ENCODE measurements at places on chromosomes 4 and X. TPM values are rescaled to one million over a fixed set of nuclear protein-coding genes. Genes with fewer than 3 reads are reported as not detected.

- H3K27ac ChIP-seq = no peak overlapping the region
- no peak for DNase-seq
- H3K4me1 ChIP-seq = no peaks in the 10 kb centered on the region
- no peaks in the 10 kb centered on the region for H3K36me3 ChIP-seq
Measured at GRCh38 chr4:48247142-48247877, 22.3 kb downstream of the TEC start.

The SORCS2 gene
- total RNA-seq = 1.2 TPM

- no peak for DNase-seq
- H3K27me3 ChIP-seq = no peaks in the 10 kb centered on the region
- no peak overlapping the region for H3K4me3 ChIP-seq
- H3K36me3 ChIP-seq = no peaks in the 10 kb centered on the region
- no peak overlapping the region for H3K27ac ChIP-seq
Measured at GRCh38 chrX:2311501-2311900, 189.3 kb downstream of the DHRSX start.

- DNase-seq = no peak
- H3K27ac ChIP-seq = no peak overlapping the region
- no peaks in the 10 kb centered on the region for H3K4me1 ChIP-seq
- H3K27me3 ChIP-seq = no peaks in the 10 kb centered on the region
- no peak overlapping the region for H3K4me3 ChIP-seq
- H3K36me3 ChIP-seq = no peaks in the 10 kb centered on the region
Measured at GRCh38 chr4:152950402-152951274, 14.5 kb downstream of the FHDC1 start.

The DOK7 gene
- total RNA-seq = 2.9 TPM

- no peaks in the 10 kb centered on the region for H3K36me3 ChIP-seq
- H3K4me1 ChIP-seq = peaks cover 11% of the 10 kb centered on the region
- DNase-seq = peak; percentile 82
- peak overlapping the region; percentile 85 for H3K27ac ChIP-seq
Measured at GRCh38 chr4:78775303-78776078, 659 bp upstream of the BMP2K start.

DNA sequence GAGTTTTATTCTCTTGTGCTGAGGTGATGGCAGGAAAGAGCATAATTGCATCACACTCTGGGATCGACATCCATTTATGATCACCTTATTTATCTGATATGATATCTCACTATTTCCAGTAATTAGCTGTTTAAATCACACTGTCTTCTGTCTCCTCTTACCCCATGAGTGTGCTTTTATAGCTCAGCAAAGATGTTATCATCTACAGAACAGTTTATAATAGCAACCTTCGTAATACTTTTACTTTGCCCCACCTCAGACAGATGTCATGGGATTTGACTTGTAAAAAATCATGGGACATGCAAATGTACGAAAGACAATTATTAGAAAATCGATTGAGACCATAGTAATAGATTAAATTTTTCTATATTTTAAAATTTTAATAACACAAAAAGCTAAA lies 1122.3 kb upstream of the PCDH10 start:
- no peaks in the 10 kb centered on the region for H3K4me1 ChIP-seq
- no peaks in the 10 kb centered on the region for H3K36me3 ChIP-seq
- no peaks in the 10 kb centered on the region for H3K27me3 ChIP-seq
- no peak for DNase-seq
- no peak overlapping the region for H3K4me3 ChIP-seq
- H3K27ac ChIP-seq = no peak overlapping the region

- no peaks in the 10 kb centered on the region for H3K4me1 ChIP-seq
- DNase-seq = no peak
- H3K36me3 ChIP-seq = peaks cover 3% of the 10 kb centered on the region
- no peaks in the 10 kb centered on the region for H3K27me3 ChIP-seq
- H3K4me3 ChIP-seq = no peak overlapping the region
- no peak overlapping the region for H3K27ac ChIP-seq
Measured at GRCh38 chrX:80747832-80748231, 61.8 kb downstream of the BRWD3 start.

The HPGD gene
- total RNA-seq = 12.0 TPM

DNA sequence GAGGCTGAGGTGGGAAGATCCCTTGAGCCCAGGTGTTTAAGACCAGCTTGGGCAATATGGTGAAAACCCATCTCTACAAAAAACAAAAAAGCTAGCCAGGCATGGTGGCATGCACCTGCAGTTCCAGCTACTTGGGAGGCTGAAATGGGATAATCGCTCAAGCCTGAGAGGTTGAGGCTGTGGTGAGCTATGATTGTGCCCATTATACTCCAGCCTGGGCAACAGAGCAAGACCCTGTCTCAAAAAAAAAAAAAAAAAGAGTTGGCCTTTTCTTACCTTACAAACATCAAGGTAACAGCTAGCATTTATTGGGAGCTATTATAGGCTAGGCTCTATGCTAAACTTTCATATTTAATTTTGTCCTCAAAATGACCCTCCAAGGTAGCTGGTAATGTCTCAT lies 43.4 kb downstream of the PTTG2 start:
- no peak overlapping the region for H3K4me3 ChIP-seq
- no peaks in the 10 kb centered on the region for H3K27me3 ChIP-seq
- H3K27ac ChIP-seq = peak overlapping the region; percentile 43
- H3K4me1 ChIP-seq = peaks cover 43% of the 10 kb centered on the region
- no peaks in the 10 kb centered on the region for H3K36me3 ChIP-seq

The ATP8A1 gene
- total RNA-seq = 84.8 TPM

DNA sequence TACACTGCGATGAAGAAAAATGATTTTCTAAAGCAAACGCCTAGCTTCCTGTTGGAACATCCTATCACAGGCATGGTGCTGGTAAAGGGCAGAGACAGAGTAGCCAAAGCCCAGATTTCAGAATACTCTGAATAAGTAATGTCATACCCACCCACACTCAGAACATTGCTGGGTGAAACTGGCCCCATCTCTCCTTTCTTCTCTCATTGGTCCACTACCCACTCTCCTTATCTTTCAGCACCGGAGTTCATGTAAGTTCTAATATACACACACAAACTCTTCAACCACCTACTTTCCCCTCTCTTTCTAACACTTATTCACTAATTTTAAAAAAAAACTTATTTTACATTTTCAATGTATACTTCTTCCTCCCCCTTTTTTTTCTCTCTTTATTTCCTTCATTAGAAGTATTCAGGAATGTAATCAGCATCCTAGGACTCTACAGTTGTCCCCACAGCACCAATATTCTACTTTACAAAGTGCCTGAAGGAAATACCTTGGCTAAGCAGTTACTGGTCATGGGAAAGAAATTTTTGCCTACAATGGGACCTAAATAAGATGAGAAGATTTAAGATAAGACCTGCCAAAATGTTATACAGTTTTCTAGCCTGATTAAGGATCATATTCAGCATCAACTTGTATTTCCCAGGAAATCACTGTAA lies 63.0 kb downstream of the SEC24D start:
- no peak overlapping the region for H3K4me3 ChIP-seq
- no peaks in the 10 kb centered on the region for H3K4me1 ChIP-seq
- no peak overlapping the region for H3K27ac ChIP-seq
- no peaks in the 10 kb centered on the region for H3K27me3 ChIP-seq
- DNase-seq = no peak

DNA sequence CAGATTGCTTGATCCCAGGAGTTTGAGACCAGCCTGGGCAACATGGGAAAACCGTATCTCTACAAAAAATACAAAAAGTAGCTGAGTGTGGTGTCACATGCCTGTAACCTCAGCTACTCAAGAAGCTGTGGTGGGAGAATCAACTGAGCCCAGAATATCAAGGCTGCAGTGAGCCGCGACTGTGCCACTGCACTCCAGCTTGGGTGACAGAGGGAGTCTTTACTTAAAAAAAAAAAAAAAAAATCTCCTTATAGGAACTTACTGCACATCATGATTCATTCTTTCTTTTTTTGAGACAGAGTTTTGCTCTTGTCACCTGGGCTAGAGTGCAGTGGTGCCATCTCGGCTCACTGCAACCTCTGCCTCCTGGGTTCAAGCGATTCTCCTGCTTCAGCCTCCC lies 24.3 kb downstream of the UPF3B start:
- H3K4me1 ChIP-seq = no peaks in the 10 kb centered on the region
- H3K4me3 ChIP-seq = no peak overlapping the region
- no peaks in the 10 kb centered on the region for H3K27me3 ChIP-seq
- DNase-seq = no peak

GRCh38 chrX:116409219-116409618 lies 27.2 kb upstream of the SLC6A14 start:
- H3K36me3 ChIP-seq = no peaks in the 10 kb centered on the region
- no peaks in the 10 kb centered on the region for H3K4me1 ChIP-seq
- no peak overlapping the region for H3K27ac ChIP-seq
- no peak overlapping the region for H3K4me3 ChIP-seq
- H3K27me3 ChIP-seq = no peaks in the 10 kb centered on the region

The SPANXN5 gene
- not detected for total RNA-seq

Measured in natural killer cell (primary cell).